ENCODE measurements at places on chromosomes 12 and 14.

DNA sequence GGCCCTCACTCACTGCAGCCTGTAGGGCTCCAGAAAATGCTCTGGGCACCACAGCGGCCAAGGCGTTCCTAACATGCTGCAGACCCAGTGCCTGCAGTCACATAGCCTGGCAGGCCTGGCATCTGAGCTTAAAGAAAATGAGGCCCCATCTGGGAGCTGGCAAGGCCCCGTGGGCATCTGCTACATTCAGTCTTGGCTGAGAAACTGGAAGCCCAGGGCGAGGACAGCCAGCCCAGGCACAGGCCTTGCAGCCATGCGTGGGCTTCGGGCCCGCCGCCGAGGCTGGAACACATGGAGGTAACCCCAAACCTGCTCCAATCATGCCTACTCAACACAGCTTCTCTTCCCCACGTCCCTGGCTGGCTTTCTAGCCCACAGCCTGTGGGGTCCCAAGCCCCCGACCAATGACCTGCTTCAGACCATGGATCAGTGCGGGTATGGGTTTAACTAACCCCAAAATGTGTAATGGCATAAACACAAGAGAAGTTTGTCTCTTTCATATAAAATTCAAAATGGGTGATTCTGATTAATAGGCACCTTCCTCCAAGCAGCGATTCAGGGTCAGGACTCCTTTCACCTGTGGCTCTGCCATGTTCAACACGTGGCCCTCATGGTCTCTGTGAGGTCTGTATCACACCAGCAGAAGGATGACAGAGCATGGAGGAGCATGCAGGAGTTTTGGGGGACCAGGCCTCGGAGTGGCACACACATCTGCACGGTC lies 6.4 kb downstream of the NGB start:
- DNase-seq = no peak

GRCh38 chr12:87813476-87814234 lies 215.5 kb downstream of the C12orf50 start:
- no peak for DNase-seq

DNA sequence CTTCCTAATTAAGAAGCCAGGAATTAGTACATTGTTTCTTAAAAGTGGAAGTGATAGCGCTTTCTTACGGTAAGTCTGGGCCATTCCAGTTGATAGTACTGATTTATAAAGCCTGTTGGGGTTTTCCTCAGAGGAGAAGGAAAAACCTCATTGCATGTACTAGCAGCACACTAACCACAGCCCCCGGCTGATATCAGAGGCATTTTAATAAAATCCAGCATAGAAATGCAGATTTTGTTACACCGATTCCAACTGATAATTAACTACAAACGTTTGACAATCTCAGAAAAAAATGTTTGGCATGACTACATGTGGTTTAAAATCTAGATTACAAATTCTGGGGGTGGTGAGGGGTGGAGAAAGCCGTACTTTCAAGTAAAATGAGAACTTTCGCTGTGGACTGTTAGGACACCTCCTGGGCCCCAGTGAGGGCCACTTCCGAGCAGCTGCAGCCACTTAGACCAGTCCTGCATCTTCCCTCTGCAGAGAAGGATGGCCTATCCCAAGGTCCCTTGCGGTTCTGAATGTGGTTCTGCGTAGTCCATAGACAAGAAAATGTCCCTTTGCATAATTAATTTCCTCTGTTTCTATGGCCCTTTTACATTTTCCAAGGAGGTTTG lies 374.4 kb downstream of the NUAK1 start:
- no peak for DNase-seq

DNA sequence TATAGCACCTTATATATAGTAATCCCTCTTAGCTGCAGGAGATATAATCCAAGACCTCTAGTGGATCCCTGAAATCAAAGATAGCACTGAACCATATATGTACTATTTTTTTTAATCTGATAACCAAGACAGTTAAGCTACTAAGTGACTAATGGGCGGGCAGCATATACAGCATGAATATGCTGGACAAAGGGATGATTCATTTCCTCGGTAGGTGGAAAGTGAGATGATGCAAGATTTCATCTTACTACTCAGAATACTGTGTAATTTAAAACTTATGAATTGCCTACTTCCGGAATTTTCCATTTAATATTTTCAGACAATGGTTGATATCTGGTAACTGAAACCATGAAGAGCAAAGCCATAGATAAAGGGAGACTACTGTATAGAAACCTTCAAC lies 36.2 kb downstream of the PRMT8 start:
- peak; percentile 17 for DNase-seq

GRCh38 chr14:36981832-36982529 lies 190.4 kb downstream of the SLC25A21 start:
- no peak for DNase-seq

- peak; percentile 90 for DNase-seq
Measured at GRCh38 chr12:27627123-27627852, 69.0 kb upstream of the REP15 start.

DNA sequence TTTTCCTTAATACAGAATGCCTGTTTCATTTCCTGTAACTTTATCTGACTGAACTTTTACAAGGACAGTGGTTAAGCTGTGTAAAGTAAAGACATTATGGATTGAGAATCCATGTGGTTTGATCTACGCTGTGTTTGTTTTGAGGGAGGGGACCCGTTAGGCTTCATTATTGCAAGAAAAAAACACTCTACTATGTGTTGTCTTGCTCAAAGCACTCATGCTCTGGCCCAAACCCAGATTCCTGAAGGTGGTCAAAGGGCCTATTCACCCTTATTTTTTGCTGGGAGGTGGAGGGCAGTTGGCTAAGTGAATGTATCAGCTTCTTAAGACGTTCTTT lies 11.9 kb downstream of the RNF10 start:
- no peak for DNase-seq

DNA sequence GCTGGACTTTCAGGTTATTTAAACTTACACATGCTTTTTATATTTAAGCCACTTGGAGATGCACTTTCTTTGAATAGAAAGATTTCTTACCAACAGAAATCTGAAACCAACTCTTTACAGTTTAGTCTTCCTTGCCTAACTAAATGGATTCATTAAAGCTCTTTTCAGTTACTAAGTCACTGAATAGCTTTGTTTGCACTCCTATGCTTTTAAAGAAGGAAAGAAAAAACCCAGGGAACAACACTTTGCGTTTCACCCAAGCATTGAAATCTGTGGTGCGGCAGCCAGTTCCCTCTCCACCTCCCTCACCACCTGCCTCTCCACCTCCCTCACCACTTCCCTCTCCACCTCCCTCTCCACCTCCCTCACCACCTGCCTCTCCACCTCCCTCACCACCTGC lies 70.3 kb downstream of the RIMBP2 start:
- no peak for DNase-seq

- no peak for DNase-seq
Measured at GRCh38 chr14:79971330-79971729, 240.0 kb downstream of the DIO2 start.

- DNase-seq = no peak
Measured at GRCh38 chr12:95304673-95305198, 87.1 kb downstream of the VEZT start.

- DNase-seq = no peak
Measured at GRCh38 chr12:130825771-130826150, 13.3 kb downstream of the STX2 start.
